HFFc6 (cell line): ENCODE measurements at places on chromosomes 5 and 9.

DNA sequence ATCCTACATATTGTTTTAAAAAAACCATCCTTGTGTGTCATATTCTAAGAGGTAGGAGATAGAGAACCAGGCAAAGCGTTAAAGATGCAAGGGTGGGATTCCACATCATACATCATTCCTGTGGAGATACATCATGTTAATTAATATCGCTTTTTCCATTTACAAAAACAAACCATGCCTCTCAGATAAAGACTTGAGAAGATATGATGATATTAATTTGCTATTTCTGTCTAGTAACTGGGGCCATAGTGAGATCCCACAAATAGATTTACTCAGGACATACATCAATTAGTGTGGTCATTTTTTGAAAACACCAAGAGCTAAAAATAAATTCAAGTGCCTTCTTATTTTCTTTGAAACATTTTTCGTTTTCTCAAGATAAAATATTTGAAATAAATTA is 165.4 kb upstream of the TARS1 start:
- DNase-seq: no peak

DNA sequence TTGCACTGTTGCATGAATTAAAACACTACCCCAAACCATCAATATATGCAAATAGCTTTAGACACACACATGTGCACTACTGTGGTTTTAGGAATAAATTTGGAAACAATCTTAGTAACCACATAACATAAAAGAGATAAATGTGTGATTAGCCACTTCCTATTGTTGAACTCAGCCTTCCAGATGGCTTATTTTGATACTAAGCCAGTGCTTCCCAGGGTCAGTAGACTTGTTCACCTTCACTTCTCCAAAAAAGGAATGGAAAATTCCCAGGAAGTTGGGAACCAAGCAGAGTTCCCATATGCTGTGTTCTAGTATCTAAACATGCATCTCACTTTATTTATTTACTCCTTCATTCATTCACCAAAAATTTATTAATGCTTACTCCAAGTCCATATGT is 47.8 kb downstream of the SVEP1 start:
- no peak for DNase-seq

DNA sequence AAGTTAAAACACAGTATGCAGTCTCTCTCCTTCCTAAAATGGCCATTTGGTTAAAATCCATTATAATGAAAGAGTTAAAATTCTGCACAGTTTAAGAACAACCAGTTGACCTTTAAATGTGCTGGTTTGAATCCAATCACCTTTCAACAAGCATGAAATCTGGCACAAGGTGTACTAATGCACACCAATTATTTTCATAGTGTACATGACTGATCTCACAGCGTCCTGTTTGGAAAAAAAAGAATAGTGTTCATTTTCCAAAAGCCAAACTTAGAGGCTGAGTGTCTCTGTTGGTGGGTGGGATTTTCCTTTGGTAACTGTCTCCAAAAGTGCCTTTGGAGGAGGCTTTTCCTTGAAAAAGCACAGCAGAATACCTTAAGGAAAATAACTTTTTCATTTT is 180.6 kb downstream of the DEPDC1B start:
- DNase-seq: no peak

DNA sequence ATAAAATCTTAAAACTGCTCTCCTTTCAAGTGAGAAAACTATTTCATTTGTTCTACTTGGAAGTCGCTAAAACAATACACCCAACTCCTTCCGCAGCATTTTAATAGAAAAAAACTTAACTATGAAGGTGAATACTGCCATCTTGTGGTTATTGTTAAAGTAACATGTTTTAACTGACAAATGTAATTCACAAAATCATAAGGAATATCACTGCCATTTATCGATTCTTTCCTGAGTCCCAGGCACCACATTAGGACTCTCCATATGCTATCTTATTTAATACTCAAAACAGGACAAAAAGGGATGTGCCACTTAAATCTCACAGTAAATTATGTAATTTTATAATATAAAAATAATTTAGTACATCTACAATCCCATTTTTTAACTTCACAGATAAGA is 130.5 kb upstream of the ITGA1 start:
- peak; percentile 42 for DNase-seq

- DNase-seq: no peak
These were observed 633.3 kb downstream of the PDE4D start for GRCh38 chr5:59260200-59260599.

DNA sequence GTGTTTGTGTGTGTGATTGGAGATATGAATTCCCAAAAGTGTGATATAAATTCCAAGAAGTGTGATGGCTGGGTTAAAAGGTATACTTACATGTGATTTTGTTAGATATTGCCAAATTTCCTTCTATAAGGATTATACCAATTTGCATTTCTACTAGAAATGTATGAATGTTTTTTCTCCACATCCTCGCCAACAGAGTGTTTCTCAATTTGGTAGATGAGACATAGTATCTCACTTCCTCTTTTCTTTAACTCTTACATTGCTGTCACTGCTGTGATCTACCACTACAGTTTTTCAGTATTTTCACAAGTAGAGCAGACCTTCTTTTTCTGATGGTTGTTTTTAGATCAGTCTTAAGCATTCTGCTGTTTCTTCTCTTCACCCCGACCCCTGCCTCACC is 111.3 kb downstream of the FER start:
- no peak for DNase-seq
